Activated T-helper 2 cell treated with anti-CD3 and anti-CD28 coated beads, Interferon-gamma antibody, Interleukin-2, Interleukin-4, amounts not matched to agents 10 μg/mL and 5 μg/mL and 100 μg/mL, durations not matched to agents 14 hours and 24 hours and 36 hours (primary cell): ENCODE measurements at places on chromosomes 6 and 20.

DNA sequence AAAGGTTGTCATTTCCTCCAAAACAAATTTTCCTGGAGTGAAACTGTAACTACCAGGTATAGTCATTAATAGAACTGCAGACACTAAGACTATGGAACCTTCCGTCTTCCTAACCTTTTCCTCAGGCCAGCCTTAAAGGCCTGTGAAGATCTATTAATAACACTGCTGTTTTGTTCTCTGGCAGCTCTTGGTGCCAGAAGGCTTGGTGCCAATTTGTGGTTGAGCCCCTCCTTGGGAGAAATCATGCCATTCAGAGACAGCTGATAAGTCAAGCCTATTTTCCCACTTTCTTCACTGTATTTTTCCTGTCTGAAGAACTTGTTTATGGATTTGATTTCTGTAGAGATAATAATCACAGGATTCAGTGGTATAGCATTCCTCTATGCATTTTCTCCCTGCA lies 64.8 kb downstream of the HCRTR2 start:
- no peak overlapping the region for H3K27ac ChIP-seq
- no peaks in the 10 kb centered on the region for H3K36me3 ChIP-seq
- no peaks in the 10 kb centered on the region for H3K27me3 ChIP-seq
- no peak for DNase-seq
- H3K4me1 ChIP-seq, result no peaks in the 10 kb centered on the region

- no peaks in the 10 kb centered on the region for H3K36me3 ChIP-seq
- no peak for DNase-seq
- H3K27ac ChIP-seq, result no peak overlapping the region
- H3K4me1 ChIP-seq, result no peaks in the 10 kb centered on the region
- no peak overlapping the region for H3K4me3 ChIP-seq
Observed at GRCh38 chr6:124694139-124694705, 268.0 kb upstream of the RNF217 start.

DNA sequence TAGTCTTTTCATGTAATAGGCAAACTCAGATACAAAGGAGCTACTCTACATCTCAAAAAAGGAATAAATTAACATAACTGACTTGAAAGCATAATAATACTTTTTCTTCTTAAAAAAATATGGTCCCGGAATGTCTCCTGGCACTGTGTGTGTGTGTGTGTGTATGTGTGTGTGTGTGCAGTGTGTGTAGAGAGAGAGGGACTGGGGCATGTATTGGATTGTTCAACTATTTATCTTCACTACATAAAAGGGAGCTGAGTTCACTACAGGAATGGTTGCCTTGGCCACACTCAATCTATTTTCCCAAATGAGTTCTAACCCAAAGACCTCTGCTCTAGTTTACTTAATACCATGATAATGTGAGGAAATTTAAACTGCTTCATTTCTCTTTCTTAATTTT lies 51.1 kb downstream of the B3GAT2 start:
- no peaks in the 10 kb centered on the region for H3K36me3 ChIP-seq
- H3K27ac ChIP-seq, result no peak overlapping the region
- H3K4me1 ChIP-seq, result no peaks in the 10 kb centered on the region
- DNase-seq, result no peak

DNA sequence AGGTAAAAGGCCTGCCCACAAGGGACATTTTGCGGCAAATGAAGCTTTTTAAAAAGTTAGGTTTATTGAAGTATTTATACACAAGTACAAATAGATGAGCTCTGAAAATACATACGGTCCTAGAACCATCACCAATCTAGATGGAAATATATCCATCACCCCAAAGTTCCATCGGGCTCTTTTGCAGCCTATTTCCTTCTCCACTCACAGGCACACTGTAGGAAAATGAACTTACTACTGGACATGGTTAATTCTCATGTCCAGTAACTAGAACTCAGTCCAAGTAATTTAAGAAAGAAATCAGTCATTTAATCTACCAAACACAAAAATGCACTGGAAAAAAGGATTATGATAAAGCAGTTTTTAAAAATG lies 6.2 kb downstream of the PCNA start:
- no peaks in the 10 kb centered on the region for H3K27me3 ChIP-seq
- no peak for DNase-seq
- H3K4me1 ChIP-seq, result peaks cover 47% of the 10 kb centered on the region
- peaks cover 78% of the 10 kb centered on the region for H3K36me3 ChIP-seq

- peaks cover 59% of the 10 kb centered on the region for H3K4me1 ChIP-seq
- peak overlapping the region; percentile 85 for H3K4me3 ChIP-seq
- no peaks in the 10 kb centered on the region for H3K27me3 ChIP-seq
- H3K27ac ChIP-seq, result peak overlapping the region; percentile 97
- DNase-seq, result peak; percentile 31
Observed at GRCh38 chr6:151379933-151380847, 11.2 kb downstream of the ZBTB2 start.

DNA sequence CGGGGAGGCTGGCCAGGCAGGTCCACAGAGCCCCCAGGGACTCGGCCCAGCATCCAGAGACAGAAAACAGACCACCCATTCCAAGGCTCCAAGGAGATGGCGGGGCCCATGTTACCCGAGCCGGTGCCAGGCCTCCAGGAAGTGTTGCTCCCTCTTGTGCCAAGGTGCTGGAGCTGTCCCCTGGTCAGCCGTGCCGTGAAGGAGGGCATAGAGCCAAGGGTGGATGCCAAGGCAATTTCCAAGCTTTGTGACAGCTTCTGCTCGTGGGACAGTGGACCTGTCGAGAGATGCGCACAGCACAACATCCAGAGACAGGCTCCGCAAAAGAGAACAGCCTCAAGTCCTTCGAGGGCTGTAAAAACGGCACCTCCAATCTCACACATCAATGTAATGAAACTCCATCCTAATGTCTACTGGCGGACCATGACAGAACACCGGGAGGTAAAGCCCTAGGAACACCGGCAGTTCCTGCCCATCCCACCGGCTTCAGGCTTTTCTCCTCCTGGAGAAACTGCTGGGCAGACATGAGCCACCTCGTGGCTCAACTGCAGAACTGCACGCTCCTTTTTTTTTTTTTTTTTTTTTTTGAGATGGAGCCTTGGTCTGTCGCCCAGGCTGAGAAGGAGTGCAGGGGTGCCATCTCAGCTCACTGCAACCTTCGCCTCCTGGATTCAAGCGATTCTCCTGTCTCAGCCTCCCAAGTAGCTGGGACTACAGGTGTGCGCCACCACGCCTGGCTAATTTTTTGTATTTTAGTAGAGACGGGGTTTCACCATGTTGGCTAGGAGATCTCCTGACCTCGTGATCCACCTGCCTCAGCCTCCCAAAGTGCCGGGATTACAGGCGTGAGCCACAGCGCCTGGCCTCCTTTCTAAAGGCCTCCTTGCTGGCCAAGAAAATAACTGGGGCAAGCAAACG lies 30.9 kb upstream of the AVP start:
- peaks cover 2% of the 10 kb centered on the region for H3K4me1 ChIP-seq
- DNase-seq, result no peak
- peaks cover 8% of the 10 kb centered on the region for H3K36me3 ChIP-seq
- no peak overlapping the region for H3K4me3 ChIP-seq
- H3K27me3 ChIP-seq, result no peaks in the 10 kb centered on the region

- DNase-seq, result no peak
- H3K27me3 ChIP-seq, result no peaks in the 10 kb centered on the region
- no peaks in the 10 kb centered on the region for H3K4me1 ChIP-seq
- H3K4me3 ChIP-seq, result no peak overlapping the region
- no peak overlapping the region for H3K27ac ChIP-seq
Observed at GRCh38 chr6:147569788-147570187, 61.3 kb downstream of the SAMD5 start.

DNA sequence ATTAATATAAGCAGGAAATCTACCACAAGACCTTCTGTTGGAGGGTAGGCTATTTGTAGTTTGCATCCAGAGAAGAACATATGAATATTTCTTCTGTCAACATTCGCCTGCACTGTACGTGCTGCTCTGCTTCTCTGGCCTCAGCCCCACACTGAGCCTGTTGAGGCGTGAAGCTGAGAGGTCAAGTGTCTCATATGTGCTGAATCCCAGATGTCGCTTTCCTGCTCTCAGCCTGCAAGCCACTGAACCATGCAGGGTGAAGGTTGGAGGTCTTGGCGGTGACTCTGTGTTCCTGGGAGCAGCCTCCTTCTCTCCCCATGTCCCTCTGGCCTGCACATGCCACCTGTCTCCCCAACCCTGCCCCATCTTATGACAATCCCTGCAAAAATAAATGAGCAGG lies 83.6 kb downstream of the TMEM170B start:
- no peaks in the 10 kb centered on the region for H3K27me3 ChIP-seq
- no peaks in the 10 kb centered on the region for H3K36me3 ChIP-seq
- no peak overlapping the region for H3K4me3 ChIP-seq

DNA sequence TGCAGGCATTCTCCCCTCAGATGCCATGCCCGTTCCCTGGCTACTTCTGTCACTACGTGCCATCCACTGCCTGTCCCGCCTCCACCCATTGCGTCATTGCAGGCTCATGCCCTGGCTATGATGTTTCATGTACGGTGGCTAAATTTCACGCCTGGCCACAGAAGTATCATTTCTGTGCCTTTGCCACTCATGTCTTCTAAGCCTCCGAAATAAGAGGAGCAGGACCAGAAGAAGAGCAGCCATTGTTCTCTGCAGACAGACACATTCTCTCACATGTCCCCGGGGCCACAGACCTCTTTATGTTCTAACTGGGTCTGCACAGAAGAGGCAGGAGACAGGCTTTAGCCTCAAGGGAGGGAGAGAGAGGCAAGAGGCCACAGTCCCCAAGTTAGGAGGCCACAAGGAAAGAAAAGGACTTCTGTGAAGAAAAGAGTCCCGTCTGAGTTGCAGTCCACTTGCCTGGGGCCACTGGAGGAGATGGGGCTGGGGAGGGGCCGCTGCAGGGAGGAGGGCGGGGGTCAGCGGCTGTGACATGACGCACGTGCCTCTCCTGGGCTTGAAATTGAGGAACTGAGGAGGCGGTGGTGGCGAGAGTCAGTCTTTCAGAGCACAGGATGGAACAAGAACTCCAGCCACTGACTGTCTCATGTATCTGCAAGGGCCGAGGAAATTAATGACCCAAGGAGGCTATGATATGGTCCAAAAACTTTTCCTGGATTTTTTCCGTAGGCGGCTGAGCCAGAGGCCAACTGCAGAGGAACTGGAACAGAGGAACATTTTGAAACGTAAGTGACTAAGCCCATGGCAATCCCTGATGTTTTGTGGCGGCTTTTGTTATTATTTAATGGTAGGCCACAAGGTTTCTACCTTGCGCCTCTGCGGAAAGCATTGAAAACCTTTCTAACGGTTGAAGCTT lies 55.9 kb downstream of the TBC1D7 start:
- H3K4me3 ChIP-seq, result no peak overlapping the region
- H3K4me1 ChIP-seq, result peaks cover 28% of the 10 kb centered on the region

- no peak overlapping the region for H3K27ac ChIP-seq
- H3K27me3 ChIP-seq, result peaks cover 55% of the 10 kb centered on the region
- H3K4me1 ChIP-seq, result peaks cover 27% of the 10 kb centered on the region
- DNase-seq, result no peak
- H3K4me3 ChIP-seq, result no peak overlapping the region
- H3K36me3 ChIP-seq, result no peaks in the 10 kb centered on the region
Observed at GRCh38 chr6:3911614-3912336, 62.6 kb downstream of the FAM50B start.

- peaks cover 78% of the 10 kb centered on the region for H3K4me1 ChIP-seq
- peak overlapping the region; percentile 54 for H3K27ac ChIP-seq
- peak overlapping the region; percentile 31 for H3K4me3 ChIP-seq
- H3K27me3 ChIP-seq, result no peaks in the 10 kb centered on the region
- peaks cover 50% of the 10 kb centered on the region for H3K36me3 ChIP-seq
- DNase-seq, result no peak
Observed at GRCh38 chr6:149334682-149335160, 17.2 kb downstream of the TAB2 start.

- no peaks in the 10 kb centered on the region for H3K27me3 ChIP-seq
- H3K27ac ChIP-seq, result no peak overlapping the region
- no peak for DNase-seq
- H3K4me3 ChIP-seq, result no peak overlapping the region
Observed at GRCh38 chr6:170028629-170029345, 262.1 kb downstream of the DLL1 start.

DNA sequence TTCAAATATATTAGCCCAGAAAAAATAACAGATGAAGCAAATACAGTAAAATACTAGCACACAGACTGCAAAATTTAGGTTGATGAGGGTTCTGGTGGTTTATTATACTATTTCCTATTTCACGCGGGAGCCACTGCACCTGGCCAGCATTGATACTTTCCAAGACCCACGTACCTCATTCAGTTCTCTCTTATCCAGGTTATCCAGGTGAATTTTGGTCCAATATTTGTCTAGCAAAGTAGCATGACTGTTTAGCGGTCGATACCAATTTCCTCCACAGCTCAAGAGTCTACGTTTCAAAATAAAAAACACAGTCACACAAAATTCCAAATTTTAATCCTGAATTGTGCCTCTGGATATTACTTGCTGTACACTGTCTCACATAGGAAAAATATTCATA lies 34.8 kb downstream of the MDN1 start:
- no peak overlapping the region for H3K27ac ChIP-seq
- no peaks in the 10 kb centered on the region for H3K4me1 ChIP-seq
- no peak overlapping the region for H3K4me3 ChIP-seq
- no peak for DNase-seq

GRCh38 chr6:56938649-56939191 lies 16.2 kb upstream of the BEND6 start:
- peaks cover 8% of the 10 kb centered on the region for H3K27me3 ChIP-seq
- H3K4me3 ChIP-seq, result no peak overlapping the region
- no peaks in the 10 kb centered on the region for H3K36me3 ChIP-seq
- no peaks in the 10 kb centered on the region for H3K4me1 ChIP-seq
- H3K27ac ChIP-seq, result no peak overlapping the region

- no peaks in the 10 kb centered on the region for H3K27me3 ChIP-seq
- DNase-seq, result no peak
- H3K27ac ChIP-seq, result no peak overlapping the region
- no peaks in the 10 kb centered on the region for H3K36me3 ChIP-seq
- no peak overlapping the region for H3K4me3 ChIP-seq
Observed at GRCh38 chr20:6495907-6496306, 271.6 kb upstream of the BMP2 start.

- no peaks in the 10 kb centered on the region for H3K36me3 ChIP-seq
- no peak for DNase-seq
- H3K27me3 ChIP-seq, result no peaks in the 10 kb centered on the region
- no peak overlapping the region for H3K4me3 ChIP-seq
Observed at GRCh38 chr6:14763616-14764015, 482.3 kb upstream of the JARID2 start.

DNA sequence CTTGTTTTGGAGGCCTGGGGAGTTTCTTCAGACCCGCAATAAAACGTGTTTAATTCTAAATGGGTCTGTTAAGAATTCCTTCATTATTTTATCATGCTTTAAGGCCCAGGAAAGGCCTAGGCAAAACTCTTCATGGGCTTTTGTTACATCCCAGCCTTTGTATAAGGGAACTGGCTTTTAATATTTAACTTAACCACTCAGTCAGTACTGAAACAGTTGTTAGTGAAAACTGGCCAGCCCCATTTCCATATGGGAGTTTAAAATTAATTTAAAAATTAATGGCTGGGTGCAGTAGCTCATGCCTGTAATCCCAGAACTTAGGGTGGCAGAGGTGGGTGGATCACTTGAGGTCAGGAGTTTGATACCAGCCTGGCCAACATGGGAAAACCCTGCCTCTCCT lies 213.2 kb upstream of the FKBP1C start:
- no peak for DNase-seq
- H3K36me3 ChIP-seq, result no peaks in the 10 kb centered on the region
- no peaks in the 10 kb centered on the region for H3K4me1 ChIP-seq
- H3K27me3 ChIP-seq, result no peaks in the 10 kb centered on the region
